ENCODE measurements at places on chromosomes 1 and 21. TPM values are rescaled to one million over a fixed set of nuclear protein-coding genes. Genes with fewer than 3 reads are reported as not detected.

NKAIN1 gene
- not detected for total RNA-seq

C1orf87 gene
- not detected for total RNA-seq

SPOCD1 gene
- total RNA-seq: not detected

GRCh38 chr1:27536767-27537166 lies 46.8 kb upstream of the WASF2 start:
- no peak for DNase-seq

DNA sequence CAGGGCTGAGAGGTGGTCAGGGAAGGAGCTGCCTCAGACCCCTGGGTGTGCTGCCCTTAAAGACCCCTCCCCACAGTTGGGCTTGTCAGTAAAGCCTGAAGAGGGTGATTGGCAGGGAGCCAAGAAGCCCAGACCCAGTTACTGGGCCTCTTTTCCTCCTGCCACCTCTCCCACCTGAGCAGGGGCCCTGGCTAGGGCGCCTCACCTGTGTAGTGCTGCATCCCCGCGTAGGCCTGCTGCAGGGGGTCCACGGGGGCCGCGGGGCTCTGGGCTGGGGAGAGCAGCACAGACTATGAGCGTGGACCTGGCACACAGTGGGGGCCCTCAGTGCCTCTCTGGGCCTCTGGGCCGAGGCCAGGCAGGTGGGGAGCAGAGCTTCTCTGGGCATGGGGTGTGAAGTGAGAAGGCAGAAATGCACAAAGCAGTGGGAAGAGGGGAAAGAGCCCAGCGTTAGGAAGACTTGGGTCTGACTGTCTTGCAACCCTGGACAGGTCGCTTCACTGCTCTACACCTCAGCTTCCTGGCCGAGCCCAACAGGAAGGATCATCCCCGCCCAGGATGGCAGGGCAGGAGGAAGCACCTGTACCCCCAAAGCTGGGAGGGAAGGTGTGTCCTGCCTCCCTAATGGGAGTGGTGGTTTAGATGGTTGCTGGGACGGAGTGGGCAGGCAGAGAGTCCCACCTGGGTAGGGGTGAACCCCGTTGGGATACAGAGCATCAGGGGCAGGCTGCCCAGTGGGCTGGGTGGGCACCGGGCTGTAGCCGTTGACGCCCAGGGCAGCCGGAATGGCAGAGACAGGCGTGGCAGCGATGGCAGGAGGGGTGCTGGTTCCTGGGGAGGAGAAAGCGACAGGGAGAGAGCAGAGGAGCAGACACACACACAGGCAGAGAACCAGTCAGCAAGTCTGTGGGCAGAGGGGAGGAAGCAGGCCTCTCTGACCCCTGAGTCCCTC lies 9.9 kb downstream of the CELF3 start:
- DNase-seq: no peak
